ENCODE measurements at places on chromosomes 6 and 20.
A peak's percentile ranks its signal among the peaks of the same experiment; 100 is the strongest.

DNA sequence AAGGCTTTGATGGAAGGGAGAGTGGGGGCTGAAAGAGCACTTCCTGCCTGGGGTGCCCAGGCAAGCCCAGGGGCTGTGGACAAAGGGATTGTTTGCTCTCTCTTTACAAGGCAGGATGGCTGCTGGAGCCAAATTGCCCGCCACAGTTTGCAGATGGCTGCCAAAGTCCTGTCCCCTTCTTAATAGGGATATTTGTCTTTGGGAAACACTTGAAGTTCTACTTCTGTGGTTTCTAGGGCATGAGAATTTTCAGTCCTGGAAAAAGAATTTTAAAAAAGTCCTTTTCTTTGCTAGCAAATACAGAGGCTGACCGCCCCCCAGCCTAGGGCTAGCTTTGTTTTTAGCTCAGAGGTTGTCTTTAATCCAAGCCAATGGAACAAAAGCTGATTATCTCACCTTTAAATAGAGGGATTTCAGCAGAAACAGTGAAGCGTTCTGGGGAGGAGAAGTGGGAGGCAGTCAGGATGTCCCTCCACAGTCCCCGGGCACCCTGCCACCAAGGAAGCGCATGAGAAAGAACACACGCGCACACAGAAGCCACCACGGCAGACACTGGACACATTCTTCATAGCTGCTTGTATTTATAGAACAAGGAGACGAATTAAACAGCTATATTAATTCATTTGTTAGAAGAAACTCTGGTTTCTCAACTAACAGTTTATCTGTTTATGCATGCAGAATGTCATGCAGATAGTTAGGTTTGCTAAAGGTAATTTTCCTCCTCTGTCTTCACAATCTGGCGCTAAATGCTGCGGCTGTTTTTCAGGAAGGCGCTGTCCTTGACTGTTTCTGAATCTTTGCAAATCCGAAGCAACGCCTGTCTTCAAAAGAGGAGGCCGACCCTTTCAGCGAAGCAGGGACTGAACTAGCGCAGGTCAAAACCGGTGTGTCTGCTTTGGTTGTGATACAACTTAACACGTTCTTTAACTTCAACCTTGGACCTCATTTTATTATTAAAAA is 736.9 kb downstream of the QKI start:
- no peak for DNase-seq

- DNase-seq = no peak
Observed at GRCh38 chr20:18360635-18361034, 72.3 kb downstream of the ZNF133 start.

DNA sequence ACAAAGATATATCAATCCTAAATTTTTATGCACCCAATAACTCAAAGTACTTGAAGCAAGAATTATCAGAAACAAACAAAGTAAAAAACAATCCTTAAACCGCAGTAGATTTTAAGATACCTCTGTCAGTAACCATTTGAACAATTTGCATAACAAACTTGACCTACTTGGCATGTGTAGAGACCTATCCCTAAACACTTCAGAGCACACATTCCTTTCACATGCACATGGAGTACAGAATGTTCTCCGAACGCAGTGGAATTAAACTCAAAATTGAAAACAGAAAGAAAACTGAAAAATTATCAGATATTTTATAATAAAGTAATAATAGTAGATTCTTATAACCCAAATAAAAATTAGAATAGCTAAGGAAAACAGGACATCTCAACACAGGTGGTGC is 162.6 kb upstream of the THBS2 start:
- DNase-seq = no peak

DNA sequence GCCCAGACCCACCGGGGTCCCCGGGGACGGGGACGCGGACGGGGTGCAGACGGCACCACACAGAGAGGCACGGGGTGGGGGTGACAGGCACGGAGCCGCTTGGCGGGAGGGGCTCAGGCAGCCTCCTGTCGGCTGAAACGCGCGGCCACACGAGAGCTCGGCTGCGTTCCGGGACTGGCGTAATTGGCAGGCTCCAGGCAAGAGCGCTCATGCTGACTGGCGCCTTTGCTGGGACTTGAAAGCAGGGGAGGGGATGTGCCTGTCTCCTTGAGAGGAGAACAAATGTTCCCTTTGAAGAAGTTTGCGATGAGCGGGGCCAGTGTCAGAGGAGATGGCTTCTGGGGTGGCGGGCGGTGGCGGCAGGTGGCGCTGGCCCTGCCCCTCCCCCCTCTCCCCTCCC is 25.8 kb downstream of the BHLHE23 start:
- DNase-seq = peak; percentile 37

- no peak for DNase-seq
Observed at GRCh38 chr6:25788305-25788922, 33.9 kb downstream of the SLC17A4 start.

DNA sequence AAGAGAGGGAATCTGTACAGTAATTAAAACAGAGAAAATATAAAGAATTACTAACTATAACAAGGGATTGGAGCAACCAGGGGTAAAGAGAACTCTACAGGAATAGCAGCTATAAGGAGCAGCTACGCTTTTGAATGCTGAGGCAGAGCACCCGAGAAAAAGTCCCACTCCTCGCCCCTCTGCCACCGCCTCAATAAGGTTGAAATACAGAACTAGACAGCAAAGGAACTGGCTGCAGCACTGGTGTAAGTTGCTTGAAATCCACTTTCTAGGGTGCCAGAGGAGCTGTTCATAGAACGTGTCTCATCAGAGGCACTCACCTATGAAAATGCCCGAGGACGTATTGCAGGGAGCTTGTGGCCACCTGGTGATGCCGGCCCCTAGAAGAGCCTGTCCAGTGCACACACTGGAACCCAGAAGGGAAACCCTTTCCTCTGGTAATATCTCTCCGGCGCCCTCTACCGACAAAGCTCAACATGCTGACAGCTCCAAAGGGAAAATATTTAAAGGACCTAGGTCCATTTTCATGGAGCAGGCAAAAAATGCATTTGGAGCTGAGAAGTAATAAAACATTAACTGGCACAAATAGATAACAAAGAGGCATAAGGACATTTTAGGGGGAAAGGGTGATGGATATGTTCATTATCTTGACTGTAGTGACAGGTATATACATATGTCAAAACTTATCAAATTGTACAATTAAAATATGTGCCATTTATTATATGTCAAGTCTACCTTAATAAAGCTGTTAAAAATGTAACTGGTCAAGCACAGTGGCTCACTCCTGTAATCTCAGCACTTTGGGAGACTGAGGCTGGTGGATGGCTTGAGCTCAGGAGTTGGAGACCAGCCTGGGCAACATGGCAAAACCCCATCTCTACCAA is 137.4 kb upstream of the HDAC2 start:
- no peak for DNase-seq

DNA sequence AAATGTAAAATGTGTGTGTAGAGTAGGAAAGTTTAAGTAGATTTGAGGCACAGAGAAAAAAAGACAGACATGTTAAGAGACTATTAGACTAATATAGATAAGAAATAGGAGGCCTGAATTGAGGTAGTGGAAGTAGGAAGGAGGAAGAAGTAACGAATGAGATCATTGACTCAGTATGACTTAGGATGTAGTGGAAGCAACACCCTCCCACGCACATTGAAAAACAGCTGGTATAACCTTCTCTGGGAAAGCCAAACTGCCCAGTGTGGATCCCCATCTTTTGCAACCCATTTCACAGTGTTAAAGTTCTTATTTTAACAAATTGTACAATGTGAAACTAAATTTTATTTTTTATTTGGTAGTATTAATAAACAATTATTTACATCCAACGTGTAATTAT is 89.1 kb downstream of the GRIK2 start:
- DNase-seq = no peak

GRCh38 chr6:119482850-119483285 is 133.3 kb upstream of the MAN1A1 start:
- no peak for DNase-seq

GRCh38 chr20:10922941-10923340 is 249.1 kb upstream of the JAG1 start:
- DNase-seq = no peak

- no peak for DNase-seq
Observed at GRCh38 chr6:44735630-44735963, 348.1 kb downstream of the CDC5L start.

- no peak for DNase-seq
Observed at GRCh38 chr6:144725736-144726522, 440.8 kb downstream of the UTRN start.

- DNase-seq = no peak
Observed at GRCh38 chr6:64694356-64694755, 1012.7 kb downstream of the EYS start.

DNA sequence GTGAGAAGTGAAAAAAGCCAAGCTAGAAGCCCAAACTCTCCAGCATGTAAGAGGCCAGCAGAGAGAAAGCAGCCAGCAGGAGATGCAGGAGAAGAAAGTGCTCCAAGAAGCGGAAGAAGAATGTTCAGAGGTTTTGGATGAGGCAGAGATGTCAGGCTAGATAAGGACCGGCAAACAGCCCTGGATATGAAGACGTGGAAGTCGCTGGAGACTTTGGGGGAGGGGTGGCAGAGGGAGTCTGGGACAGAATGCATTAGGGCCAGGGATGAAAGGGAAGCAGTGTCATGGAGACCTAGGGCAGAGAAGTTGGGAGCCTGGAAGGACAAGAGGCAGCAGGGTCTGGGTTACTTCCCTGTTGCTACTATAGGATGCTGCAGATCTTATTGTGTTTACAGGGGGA is 5.3 kb upstream of the SCUBE3 start:
- DNase-seq = no peak

GRCh38 chr6:31478186-31478950 is 19.6 kb upstream of the MICB start:
- DNase-seq = no peak

DNA sequence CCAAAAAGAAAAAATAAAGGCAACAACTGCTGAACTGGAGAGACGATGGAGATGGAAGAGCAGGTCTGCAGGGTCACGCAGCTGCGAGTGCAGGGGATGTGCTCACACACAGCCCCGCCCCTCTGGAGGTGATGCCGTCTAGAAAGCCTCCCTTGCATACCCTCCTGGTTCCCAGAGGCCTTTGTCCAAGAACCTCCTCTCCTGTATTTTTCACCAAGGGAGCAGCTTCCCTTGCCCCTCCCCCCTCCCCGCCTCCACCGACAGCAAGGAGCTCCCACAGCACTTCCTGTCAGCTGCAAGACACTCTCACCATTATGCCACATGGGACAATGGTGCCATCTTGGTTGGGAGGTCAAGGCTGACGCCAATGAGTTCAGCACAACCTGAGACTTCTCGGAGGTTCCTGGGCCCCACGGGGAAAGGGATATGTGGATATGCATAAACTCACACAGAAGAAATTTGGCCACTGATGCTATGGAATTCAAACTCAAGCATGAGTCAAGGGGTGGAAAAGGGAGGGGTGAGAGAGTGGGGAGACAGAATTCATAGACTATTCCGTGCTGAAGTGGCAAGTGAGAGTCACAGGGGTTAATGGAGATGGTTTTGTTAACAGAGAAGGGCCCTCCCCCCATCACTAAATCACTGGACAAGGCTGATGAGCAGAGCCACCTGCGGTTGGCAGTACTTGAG is 132.9 kb downstream of the SCML4 start:
- DNase-seq = no peak

- no peak for DNase-seq
Observed at GRCh38 chr6:72464246-72464645, 157.6 kb upstream of the KCNQ5 start.

DNA sequence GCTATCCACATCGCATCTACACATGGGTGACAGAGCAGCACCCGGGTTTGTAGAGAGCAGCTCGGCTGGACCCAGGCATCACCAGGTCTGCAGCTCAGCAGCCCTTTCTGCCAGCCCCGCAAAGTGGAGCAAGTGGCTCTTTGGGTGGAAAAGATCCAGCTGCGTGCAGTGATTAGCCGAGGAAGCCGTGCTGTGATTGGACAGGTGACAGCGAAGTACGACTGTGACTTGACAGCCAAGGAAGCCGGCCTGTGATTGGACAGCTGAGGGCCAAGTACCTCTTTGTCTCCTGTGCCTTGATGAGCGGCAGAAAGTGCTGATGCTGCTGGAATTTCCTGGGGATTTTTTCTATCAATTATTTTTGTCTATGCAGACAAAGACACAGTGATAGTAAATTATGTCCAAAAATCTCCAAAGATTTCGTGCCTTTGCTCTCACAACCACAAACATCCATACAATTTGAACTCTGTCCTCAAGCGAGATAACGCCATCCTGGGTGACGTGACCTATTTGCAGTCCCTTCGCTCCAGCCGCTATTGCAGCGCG is 62.3 kb upstream of the GPR31 start:
- DNase-seq = no peak

- no peak for DNase-seq
Observed at GRCh38 chr20:33391722-33392415, 9.4 kb downstream of the CDK5RAP1 start.

GRCh38 chr6:53641348-53641747 is 24.2 kb downstream of the KLHL31 start:
- no peak for DNase-seq

GRCh38 chr6:163008186-163008585 is 280.4 kb downstream of the PACRG start:
- DNase-seq = no peak

GRCh38 chr20:9051508-9051907 is 17.4 kb upstream of the PLCB4 start:
- DNase-seq = no peak

DNA sequence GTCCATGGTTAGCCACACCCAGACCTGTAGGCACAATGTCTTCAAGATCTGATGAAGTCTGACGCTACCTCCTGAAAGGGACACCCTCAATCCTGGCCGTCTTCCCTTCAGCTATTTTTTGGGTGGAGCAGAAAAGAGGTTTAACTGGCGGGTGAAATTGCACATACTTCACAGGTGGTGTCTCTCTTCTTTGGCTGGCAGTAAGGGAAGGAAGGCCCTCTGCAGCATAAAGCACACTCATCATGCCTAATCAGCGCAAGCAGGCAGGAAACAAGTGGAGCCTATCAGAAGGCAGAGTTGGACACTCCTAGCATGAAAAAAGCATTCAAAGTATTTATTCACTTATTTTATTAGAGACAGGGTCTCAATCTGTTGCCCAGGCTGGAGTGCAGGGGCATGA is 32.9 kb downstream of the PNLDC1 start:
- no peak for DNase-seq

- DNase-seq = no peak
Observed at GRCh38 chr20:19692685-19693119, 65.4 kb upstream of the RIN2 start.

GRCh38 chr20:64101731-64102621 is 5.4 kb downstream of the NPBWR2 start:
- peak; percentile 58 for DNase-seq

GRCh38 chr20:17679941-17680835 is 1.9 kb downstream of the RRBP1 start:
- no peak for DNase-seq

GRCh38 chr6:10961837-10962236 is 75.0 kb downstream of the SYCP2L start:
- DNase-seq = no peak

DNA sequence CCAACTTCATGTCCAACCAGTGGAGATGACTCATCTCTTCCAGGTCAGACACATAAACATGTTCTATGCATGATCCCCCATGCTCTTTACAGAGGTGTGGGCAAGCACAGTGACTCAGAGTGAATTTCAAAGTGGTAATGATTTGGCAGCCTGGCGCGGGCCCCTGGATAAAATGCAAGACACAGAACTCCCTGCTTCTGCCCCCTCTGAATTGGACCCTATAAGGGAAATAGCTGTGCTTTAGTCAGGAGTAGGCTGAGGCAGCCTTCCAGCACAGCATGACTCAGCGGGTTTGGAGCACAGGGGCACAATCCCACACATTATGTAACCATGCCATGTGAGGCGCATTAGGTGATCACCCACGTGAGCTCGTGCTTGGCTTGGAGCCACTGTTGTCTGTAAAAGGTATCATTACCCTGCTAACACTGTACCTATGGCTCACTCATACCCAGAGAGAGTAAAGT is 127.4 kb downstream of the C6orf118 start:
- DNase-seq = no peak

GRCh38 chr20:56155625-56156024 is 92.9 kb upstream of the MC3R start:
- DNase-seq = no peak

GRCh38 chr6:3195695-3196497 is 31.6 kb downstream of the TUBB2B start:
- DNase-seq = no peak

Data from central memory CD8-positive, alpha-beta T cell (primary cell).